ENCODE measurements at places on chromosomes 11 and 22.

- H3K4me3 ChIP-seq, result no peak overlapping the region
- no peak overlapping the region for H3K27ac ChIP-seq
- peaks cover 7% of the 10 kb centered on the region for H3K4me1 ChIP-seq
- peaks cover 25% of the 10 kb centered on the region for H3K27me3 ChIP-seq
Measured at GRCh38 chr22:41555325-41555982, 5.4 kb upstream of the CSDC2 start.

GRCh38 chr11:33893711-33894397, 2.0 kb upstream of the LMO2 start:
- H3K27ac ChIP-seq, result peak overlapping the region; percentile 90
- no peaks in the 10 kb centered on the region for H3K36me3 ChIP-seq
- peak; percentile 12 for DNase-seq

- H3K27me3 ChIP-seq, result no peaks in the 10 kb centered on the region
- H3K4me1 ChIP-seq, result peaks cover 9% of the 10 kb centered on the region
- DNase-seq, result no peak
- H3K36me3 ChIP-seq, result no peaks in the 10 kb centered on the region
- H3K4me3 ChIP-seq, result no peak overlapping the region
- no peak overlapping the region for H3K27ac ChIP-seq
Measured at GRCh38 chr11:10618490-10618889, 50.0 kb upstream of the LYVE1 start.

DNA sequence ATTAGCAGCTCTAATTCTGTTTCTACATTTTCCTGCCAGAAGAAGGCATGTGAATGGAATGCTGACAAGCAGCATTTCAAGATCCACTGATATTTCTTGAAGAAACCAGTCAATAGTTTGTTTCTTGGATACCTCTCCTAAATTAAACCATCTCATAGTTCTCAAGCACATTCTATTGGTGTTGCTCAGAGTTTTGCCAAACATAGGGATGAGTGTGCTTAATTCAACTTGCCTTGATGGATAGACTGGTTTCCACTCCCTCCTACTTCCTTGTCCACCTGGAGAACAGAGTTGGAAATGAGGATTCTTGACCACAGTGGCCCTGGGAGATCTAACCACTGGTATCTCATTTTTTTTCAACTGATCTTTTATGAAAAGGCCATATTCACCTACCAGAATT, 29.8 kb upstream of the DDX10 start:
- no peak overlapping the region for H3K27ac ChIP-seq
- no peak overlapping the region for H3K4me3 ChIP-seq
- peaks cover 6% of the 10 kb centered on the region for H3K4me1 ChIP-seq
- H3K27me3 ChIP-seq, result peaks cover 38% of the 10 kb centered on the region
- H3K36me3 ChIP-seq, result peaks cover 2% of the 10 kb centered on the region

GRCh38 chr22:27556371-27556770, 245.2 kb downstream of the MN1 start:
- no peak for DNase-seq
- no peaks in the 10 kb centered on the region for H3K36me3 ChIP-seq
- H3K27ac ChIP-seq, result no peak overlapping the region
- no peaks in the 10 kb centered on the region for H3K4me1 ChIP-seq
- H3K4me3 ChIP-seq, result no peak overlapping the region

DNA sequence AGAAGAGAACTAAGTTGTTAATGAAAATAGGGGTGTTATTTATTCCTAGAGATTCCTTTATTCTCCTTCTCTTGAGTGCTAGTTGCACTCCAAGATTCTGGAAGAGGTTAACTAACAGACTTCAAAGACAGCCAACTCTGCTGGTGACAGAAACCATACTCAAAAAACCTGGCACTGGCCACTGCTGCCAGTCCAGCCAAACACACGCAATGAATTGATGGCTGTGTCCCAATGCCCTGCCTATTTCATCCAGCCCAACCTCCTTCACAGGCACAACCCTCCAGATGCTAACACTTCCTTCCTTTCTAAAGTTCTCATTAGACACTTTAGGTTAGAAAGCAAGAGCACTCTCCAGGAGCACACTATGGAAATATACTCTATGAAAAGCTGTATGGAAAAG, 150.8 kb upstream of the C11orf58 start:
- DNase-seq, result no peak
- H3K27me3 ChIP-seq, result peaks cover 5% of the 10 kb centered on the region
- H3K27ac ChIP-seq, result no peak overlapping the region

- no peak overlapping the region for H3K27ac ChIP-seq
- H3K27me3 ChIP-seq, result peaks cover 30% of the 10 kb centered on the region
Measured at GRCh38 chr11:111982019-111982464, 43.2 kb upstream of the DLAT start.

DNA sequence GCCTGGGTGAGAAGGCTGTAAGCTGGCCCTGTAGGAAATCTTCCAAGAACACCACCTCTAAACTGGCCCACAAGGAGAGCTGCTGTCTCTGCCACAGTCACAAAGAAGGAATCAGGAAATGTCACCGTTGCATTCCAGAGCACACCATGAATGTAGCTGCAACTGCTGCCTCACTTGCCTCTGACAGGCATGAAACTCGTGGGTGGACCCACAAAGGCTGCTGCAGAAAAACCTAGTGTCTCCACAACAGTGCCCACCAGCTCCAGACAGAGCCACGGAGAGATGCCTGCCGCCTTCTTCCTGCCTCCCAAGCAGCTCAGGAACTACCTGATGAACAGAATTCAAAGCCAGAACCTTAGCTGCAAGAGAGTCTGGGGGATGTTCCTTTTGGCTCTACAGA, 10.5 kb downstream of the DNAJB13 start:
- no peak for DNase-seq
- no peak overlapping the region for H3K4me3 ChIP-seq
- no peak overlapping the region for H3K27ac ChIP-seq
- H3K27me3 ChIP-seq, result peaks cover 23% of the 10 kb centered on the region
- H3K4me1 ChIP-seq, result peaks cover 17% of the 10 kb centered on the region
- H3K36me3 ChIP-seq, result no peaks in the 10 kb centered on the region

GRCh38 chr11:107392611-107393010, 65.0 kb downstream of the CWF19L2 start:
- no peak overlapping the region for H3K4me3 ChIP-seq
- no peak for DNase-seq
- peaks cover 10% of the 10 kb centered on the region for H3K4me1 ChIP-seq
- no peak overlapping the region for H3K27ac ChIP-seq
- H3K27me3 ChIP-seq, result no peaks in the 10 kb centered on the region

DNA sequence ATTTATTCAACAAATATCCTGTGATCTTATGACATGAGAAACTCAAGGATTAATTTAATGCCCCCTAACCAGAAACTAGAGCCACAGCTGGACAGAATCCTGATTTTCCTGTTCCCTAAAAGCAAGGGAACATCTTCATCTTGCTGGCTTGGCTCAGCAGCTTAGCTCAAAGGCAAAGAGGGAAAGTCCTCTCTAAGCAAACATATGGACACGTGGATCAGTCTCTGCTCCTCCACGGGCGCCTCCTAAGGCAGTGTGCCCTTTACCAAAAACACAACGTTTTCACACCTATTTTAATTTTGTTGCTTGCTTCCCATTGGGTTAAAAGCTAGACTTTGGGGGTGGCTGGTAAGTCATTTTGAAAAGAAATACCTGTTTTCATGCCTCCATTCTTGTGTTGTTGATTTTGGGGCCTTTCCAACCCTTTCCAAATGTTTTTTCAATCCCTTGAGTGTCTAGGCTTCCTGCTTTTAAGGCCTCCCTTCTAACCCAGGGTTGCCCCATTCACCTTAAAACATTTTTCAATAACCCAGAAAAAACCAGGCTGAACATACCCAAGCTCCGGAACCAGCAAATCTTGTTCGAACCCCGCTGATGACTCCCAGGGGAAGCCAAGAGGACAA, 15.5 kb downstream of the SLC1A2 start:
- no peak overlapping the region for H3K27ac ChIP-seq
- peaks cover 34% of the 10 kb centered on the region for H3K27me3 ChIP-seq
- no peak overlapping the region for H3K4me3 ChIP-seq
- peaks cover 2% of the 10 kb centered on the region for H3K4me1 ChIP-seq
- DNase-seq, result no peak

GRCh38 chr22:20155330-20156041, 4.6 kb upstream of the CCDC188 start:
- peaks cover 4% of the 10 kb centered on the region for H3K4me1 ChIP-seq
- no peaks in the 10 kb centered on the region for H3K36me3 ChIP-seq
- no peak overlapping the region for H3K4me3 ChIP-seq
- H3K27me3 ChIP-seq, result no peaks in the 10 kb centered on the region
- no peak overlapping the region for H3K27ac ChIP-seq

DNA sequence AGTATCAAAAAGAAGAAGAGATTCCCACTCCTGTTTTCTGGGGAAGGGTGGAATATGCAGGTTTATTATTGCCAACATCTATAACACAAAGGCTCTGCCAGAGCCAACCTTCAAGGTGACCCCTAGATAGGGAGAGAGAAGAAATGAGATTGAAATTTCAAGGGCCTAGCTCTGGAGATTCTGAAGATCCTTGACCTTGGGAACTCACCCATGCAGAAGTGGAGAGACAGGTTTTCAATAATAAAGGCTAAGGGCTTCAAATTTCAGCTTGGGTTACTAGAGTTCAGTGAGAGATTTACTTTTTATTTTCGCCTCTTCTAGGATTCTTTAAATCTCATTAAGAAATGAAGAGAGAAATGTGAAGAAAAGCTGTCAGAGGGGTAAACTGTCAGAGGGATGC, 98.4 kb downstream of the CD44 start:
- no peaks in the 10 kb centered on the region for H3K36me3 ChIP-seq
- H3K4me1 ChIP-seq, result peaks cover 46% of the 10 kb centered on the region
- no peak for DNase-seq
- no peak overlapping the region for H3K4me3 ChIP-seq
- peak overlapping the region; percentile 98 for H3K27ac ChIP-seq

DNA sequence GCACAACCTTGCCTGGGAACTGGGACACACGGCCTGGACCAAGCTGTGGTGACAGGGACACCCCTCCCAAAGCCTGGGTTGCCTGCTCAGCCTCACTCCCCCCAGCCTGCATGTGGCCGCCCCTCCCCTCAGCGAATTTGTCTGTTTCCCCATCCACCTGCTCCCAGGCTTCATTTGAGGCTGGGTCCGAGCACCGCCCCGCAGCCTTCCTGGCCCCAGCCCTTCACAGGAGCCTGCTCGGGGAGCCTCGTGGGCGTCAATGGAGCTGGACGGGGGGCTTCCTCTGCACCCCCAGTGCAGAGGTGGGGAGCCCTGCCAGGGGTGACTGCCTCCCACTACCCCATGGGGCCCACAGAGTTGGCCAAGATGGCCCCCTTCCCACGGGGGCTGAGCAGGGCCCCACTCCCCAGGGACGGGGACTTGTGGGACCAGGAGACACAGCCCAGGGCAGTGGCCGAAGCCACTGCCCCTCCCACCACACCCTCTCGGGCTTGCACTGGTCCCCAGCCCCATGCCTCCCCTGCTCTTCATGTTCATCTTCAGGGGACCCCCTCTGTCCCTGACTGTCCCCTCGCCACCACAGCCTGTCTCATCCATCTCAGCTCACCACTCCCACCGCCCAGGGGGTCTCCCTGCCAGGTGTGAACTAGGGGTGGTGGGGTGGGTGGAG, 91.7 kb downstream of the WNT7B start:
- H3K27me3 ChIP-seq, result peaks cover 51% of the 10 kb centered on the region
- H3K4me3 ChIP-seq, result no peak overlapping the region
- H3K27ac ChIP-seq, result no peak overlapping the region
- H3K36me3 ChIP-seq, result peaks cover 2% of the 10 kb centered on the region

DNA sequence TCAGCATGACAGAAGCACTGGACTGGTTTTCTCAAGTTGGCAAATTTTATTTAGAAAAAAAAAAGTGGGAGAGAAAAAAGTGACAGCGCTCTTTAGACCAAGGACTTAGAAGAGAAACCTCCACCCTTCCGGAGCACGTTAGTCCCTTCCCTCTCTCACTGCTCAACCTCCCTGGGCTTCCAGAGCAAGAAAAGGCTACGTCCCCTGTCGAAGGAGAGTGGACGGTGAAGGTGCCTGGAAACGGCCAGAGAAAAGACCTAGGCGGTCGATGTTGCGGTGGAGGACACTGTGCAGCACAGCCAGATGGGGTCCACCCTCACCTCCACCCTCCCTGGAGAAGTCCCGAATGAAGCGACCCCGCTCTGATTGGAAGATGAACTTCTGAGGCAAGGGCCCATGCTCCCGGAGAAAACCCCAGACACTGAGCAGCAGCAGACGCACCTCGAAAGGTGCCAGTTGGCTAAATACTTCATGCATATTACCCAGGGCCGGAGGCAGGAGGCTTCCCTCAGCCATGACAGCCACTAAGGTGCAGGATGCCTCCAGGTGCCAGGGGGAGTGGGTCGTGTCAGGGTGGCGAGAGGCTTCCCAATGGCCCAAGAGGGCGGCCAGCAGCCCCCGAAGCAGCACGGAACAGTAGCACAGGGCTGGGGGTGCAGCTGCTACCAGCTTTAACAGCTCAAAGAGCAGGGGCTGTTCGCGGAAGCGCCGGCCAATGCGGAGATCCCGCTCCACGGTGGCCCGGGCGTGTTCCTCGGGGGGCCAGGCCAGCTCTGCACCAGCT, 604 bp upstream of the GANAB start:
- no peaks in the 10 kb centered on the region for H3K27me3 ChIP-seq
- H3K4me1 ChIP-seq, result peaks cover 16% of the 10 kb centered on the region
- H3K36me3 ChIP-seq, result no peaks in the 10 kb centered on the region
- no peak for DNase-seq

- DNase-seq, result no peak
- no peaks in the 10 kb centered on the region for H3K36me3 ChIP-seq
- H3K4me1 ChIP-seq, result peaks cover 71% of the 10 kb centered on the region
- H3K27ac ChIP-seq, result no peak overlapping the region
- no peaks in the 10 kb centered on the region for H3K27me3 ChIP-seq
Measured at GRCh38 chr11:114162719-114163123, 103.2 kb downstream of the ZBTB16 start.

DNA sequence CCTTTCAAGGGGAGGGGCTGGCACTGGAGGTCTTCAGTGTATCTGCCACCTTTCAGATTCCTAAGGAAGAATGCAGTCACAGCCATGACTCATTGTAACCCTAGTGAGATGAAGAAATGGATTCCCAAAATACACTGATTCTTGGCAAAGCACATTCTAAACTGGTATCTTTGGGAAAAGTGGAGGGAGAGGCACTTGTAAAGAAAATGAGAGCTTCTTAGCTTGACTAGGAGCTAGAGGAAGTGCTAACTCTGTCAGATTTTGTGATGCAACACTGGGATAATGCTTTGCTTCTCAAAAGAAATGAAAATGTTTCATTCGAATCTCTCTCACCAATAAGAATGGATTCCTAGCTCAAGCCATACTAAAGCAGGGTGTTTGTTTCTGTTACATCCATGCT, 14.3 kb downstream of the NRIP3 start:
- H3K4me1 ChIP-seq, result no peaks in the 10 kb centered on the region
- peaks cover 33% of the 10 kb centered on the region for H3K27me3 ChIP-seq
- no peak overlapping the region for H3K4me3 ChIP-seq
- DNase-seq, result no peak
- peaks cover 4% of the 10 kb centered on the region for H3K36me3 ChIP-seq
- no peak overlapping the region for H3K27ac ChIP-seq

GRCh38 chr11:8584511-8584910, 9.5 kb downstream of the STK33 start:
- H3K27ac ChIP-seq, result no peak overlapping the region
- no peak for DNase-seq
- H3K36me3 ChIP-seq, result peaks cover 5% of the 10 kb centered on the region
- H3K4me3 ChIP-seq, result no peak overlapping the region

GRCh38 chr11:31477528-31478222, 31.7 kb downstream of the IMMP1L start:
- H3K4me1 ChIP-seq, result peaks cover 4% of the 10 kb centered on the region
- no peaks in the 10 kb centered on the region for H3K27me3 ChIP-seq
- no peak for DNase-seq
- H3K27ac ChIP-seq, result no peak overlapping the region
- H3K4me3 ChIP-seq, result no peak overlapping the region
- peaks cover 2% of the 10 kb centered on the region for H3K36me3 ChIP-seq

Measured in T-helper 17 cell (primary cell).